ENCODE measurements at places on chromosomes 7 and 10.

GRCh38 chr10:133258066-133258817 is 18.4 kb downstream of the ADAM8 start:
- no peak for DNase-seq

DNA sequence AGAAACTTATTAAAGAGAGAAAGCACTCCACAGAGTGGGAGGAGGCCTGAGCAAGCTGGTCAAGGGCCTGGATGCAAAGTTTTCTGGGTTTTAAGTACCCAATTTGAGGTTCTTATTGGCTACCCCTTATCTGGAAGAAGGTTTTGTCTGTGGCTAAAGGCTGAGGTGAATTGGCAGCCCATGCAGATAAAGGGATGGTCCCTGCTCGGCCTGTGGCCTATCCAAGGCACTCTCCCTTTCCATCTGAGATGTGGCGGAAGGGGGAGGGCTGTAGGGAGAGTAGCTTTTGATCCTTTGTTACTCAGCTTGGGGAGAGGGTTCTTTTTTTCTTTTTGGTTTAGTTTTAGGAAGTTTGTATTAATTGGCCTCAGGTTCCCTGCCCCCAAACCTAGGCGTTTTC is 465.1 kb downstream of the ATRNL1 start:
- DNase-seq, result no peak

- DNase-seq, result no peak
Measured at GRCh38 chr7:48280100-48280499, 108.8 kb downstream of the ABCA13 start.

DNA sequence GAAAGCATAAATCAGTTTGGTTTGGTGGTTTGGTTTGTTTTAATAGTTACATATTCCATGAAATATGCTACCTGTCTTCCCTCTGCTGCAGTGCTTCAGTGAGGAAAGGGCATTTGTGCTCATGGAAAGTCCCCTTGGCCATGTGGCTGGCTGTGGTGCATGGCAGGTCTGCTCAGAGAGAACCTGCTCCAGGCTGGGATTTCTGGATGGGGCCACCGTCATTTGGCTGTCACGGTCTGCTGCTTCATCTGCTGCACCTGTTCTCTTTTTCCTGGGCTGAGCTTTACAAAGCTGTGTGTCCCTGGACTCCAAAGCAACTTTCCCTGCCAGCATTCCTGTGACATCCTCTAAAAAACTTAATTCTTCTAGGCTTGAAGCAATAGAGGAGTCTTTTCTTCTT is 8.9 kb downstream of the CDK14 start:
- no peak for DNase-seq

DNA sequence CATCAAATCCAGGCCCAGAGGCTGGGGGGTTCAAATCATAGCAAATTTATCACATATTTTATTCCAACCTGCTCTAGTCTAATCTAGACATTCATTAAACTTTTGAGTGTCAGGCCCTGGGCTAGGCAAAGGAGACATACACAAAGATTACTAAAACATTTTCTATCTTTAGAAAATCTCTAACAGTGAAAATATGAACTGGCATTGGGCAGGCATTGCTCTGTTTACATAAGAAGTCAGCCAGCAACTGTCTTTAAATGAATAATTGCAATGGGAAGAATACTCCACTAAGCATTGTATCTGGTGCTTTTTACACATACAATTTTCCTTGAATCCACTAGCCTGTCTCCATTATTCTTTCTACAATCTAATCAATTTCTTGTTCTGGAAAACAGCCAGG is 222.5 kb upstream of the LRRN3 start:
- DNase-seq, result peak; percentile 4

DNA sequence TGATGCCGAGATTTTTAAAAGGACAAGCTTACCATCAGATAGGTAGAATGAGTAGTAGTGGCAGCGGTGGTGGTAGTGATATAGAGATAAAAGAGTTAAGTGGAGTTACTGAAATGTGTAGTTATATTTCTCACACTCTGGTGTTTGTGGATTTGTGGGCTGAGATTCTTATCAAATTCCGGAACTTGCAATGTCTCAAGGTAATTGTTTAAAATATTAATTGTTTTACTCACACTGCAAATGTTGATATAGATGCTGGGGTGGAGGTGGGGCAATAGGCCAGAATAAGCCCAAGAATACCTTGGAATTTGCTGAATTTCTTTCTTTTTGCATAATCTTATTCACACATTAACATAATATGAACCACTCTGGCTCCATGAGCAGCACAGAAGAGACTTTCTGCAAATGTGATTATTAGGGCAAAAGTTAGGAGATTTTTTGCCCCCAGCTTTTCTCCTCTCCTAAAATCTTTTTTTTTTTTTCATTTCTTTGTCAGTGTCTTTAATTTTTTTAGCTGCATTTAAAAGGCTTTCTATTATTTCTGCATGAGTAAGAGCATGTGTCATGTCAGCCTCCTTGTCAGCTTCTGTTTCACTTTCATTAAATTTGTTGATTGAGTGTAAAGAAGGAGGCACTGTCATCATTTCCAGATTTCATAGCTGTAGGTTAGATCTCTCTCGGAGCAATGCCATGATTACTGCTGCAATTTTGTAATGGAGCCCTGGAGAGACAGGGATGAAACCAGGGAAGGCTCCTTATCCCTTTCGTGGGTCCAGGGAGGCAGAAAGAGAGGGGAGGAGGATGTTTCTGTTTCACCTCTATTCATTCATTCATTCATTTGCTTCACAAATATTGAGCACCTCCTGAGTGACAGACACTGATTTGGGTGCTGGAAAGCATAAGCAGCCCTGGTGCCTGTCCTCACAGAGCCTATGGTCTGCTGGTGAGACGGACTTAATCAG is 13.1 kb upstream of the SGMS1 start:
- DNase-seq, result no peak

DNA sequence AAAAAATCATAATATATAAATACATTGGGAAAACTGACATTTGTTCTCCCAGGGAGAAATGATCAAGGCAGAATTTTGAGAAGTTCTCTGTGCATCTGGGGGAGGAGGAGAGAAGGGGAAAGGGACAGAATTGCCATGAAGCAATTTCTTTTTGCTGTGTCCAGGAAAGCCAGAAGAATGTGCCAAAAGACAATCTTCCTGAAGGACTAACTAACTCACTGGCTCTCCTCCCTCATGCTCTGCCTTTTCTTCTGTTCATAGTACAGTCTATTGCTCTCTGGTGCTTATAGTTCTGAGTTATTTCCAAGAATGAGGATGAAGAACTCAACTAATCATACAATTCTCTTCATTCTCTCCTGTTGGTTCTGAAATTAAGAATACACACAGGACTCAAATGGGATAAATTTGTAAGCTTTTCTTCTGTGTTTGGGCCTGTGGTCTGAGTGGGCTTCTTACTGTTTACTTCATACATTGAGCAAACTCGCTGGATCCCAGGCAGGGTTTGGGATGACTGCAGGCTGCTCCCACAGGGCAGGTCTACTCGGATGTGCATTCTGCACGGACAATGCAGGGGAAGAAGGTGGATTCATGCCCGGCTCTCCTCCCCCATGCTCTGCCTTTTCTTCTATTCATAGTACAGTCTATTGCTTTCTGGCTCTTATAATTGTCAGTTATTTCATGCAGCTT is 22.2 kb upstream of the FAM171A1 start:
- DNase-seq, result no peak

DNA sequence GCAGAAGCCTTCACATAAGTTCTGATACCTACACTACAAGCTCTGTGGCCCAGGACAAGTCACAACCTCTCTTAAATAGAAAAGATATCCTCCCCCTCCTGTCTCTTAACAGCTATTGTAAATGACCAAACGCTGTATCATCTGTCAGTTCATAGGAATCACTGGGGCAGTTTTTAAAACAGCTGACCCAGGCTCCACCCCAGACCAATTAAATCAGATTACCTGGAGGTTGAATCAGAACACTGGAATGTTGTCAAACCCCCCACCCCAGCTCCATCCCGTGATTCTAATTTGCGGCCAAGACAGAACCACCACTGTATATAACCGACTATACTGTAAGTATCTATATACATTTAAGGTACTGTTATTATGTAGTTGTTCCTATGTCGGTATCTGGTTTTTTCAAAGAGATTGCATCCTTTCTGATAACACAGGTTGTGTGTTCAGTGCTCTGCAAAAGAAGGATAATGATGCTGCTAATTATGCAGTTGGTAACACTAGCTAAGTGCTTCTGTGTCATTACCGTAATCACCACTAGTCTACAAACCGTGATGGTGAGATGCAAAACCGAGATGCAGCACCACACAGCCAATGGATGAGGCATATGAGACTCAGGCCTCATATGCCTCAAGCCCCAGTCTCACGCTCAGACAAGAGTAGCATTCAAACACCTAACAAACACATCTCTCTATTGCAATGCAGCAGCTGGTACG is 47.4 kb downstream of the TNS3 start:
- no peak for DNase-seq

DNA sequence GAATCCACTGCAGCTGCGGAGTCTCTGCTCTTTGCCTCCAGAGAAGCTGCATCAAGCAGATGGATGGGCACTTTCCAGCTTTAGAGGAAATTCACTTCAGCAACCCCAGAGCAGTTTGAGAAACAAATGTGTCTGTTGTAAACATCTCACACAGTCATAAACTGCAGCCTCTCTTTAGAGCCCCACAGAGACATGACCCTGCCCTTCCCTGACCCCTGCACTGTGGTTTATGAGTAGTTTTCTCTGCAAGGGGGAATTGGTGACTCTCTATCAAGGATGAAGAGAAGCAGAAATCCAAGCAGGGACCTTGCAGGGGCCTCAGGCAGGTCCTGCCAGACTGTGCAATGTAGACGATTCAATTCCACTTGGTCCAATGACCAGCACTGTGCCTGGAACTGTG is 160.2 kb downstream of the SH2D4B start:
- DNase-seq, result no peak

DNA sequence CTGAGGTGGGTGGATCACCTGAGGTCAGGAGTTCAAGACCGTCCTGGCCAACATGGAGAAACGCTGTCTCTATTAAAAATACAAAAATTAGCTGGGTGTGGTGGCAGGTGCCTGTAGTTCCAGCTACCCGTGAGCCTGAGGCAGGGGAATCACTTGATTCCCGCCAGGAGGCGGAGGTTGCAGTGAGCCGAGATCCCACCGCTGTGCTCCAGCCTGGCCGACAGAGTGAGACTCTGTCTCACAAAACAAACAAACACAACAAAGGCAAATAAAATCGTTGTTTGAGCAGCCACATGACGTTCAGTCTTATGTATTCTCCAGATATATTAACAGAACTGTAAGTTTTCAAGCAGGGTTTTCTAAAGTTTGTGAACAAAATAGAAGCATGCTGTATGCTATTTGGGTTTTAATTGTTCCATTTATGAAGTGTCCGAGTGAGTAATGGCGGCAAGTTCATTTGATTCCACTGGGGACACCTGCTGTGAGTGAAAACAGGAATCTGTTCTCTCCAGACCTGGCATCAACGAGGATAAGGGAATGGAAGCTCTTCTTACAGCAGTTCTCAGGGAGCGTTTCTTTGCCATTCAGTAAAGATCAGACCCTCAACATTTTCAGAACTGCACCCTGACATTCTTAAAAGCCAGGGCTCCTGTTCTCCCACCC is 122.5 kb upstream of the PITRM1 start:
- no peak for DNase-seq

- no peak for DNase-seq
Measured at GRCh38 chr10:69731698-69732097, 70.0 kb upstream of the COL13A1 start.

DNA sequence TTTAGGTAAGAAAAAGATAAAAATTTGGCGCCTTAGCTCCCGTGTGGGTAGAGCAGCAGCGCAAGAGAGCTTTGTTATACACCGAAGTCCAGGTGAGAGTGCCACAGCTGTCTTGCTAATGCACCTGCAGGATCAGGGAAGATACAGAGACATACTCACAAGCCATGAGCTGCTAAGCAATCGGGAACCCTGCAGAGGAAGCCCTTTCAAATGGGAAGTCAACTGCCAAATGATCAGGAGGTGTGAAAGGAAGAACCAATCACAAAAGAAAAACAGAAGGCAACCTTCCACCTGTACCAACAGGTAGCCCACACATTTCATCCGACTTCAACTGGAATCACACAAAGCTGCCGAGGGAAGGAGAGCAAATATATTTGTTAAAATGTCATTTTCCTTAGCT is 610.5 kb upstream of the PFKP start:
- no peak for DNase-seq

DNA sequence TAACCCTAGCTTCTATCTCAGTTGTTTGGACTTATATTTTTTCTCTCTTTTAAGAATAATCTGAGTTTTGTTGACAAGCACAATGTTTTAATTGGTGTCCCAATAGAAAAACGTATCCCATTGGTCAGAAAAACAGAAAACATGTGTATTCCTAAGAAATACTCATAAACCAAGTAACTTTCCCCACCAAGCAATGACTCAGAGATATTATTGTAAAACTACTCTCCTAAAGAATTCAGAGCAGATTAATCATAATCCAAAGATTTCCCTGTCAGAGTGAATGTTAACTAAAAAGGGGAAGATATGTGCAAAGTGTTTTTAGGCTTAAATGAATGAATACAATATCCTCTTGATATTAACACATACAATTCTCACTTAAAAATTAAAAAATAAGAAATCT is 29.4 kb upstream of the MBL2 start:
- no peak for DNase-seq

GRCh38 chr7:154919344-154920225 is 83.3 kb downstream of the PAXIP1 start:
- no peak for DNase-seq

GRCh38 chr7:99340659-99341058 is 15.0 kb downstream of the ARPC1A start:
- no peak for DNase-seq

GRCh38 chr7:45101748-45102147 is 9.7 kb downstream of the TBRG4 start:
- DNase-seq, result no peak

DNA sequence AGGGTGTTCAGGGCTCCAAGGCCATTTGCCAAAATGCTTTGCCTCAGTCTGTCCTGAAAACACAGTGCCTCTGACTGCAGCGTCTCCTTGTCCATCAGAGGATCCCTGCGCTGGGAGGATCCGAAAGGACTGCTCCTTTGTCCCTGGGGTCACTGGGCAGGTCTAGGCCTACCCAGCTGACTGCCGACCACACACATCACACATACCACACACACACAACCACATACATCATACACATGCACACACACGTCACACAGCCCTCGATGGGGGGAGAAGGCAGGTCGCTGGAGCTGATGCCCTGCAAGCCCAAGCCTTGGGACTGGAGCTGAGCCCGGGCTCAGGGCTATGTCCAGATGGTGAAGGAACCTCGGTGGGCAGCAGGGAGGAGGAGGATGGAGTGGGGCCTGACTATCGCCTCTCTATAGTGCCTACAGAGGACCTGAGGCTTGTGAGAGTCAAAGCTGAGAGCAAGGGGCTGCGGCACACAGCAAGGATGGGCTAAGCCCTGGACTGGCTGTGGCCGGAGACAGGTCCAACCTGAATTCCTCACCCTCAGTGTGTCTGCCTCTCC is 29.1 kb downstream of the GPRIN2 start:
- DNase-seq, result no peak

GRCh38 chr7:21134631-21135030 is 293.3 kb upstream of the SP4 start:
- DNase-seq, result no peak

GRCh38 chr10:3217301-3217700 is 44.7 kb upstream of the PITRM1 start:
- DNase-seq, result no peak

DNA sequence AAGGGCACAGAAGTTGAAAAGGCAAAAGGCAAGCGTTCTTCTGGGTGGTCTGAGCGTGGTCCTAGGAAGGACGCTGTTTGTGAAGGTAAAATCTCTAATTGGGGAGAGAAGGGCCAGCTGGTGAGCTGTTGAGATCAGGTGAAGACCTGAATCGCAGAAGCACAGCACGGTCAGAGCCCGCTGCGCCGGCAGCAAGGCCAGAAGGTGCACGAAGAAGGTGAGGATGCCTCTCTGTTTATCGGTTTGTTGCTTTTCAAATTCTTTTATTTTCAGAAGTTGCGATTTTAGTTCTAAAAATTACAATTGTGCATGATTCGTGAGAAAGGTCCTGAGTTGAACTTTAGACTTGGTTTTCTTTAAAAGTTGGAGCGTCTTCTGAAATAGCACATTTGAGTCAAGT is 247.8 kb upstream of the FOXK1 start:
- DNase-seq, result no peak
